ENCODE measurements at places on chromosomes 5 and 9.

- DNase-seq, result no peak
Measured at GRCh38 chr5:168305281-168305680, 13.8 kb downstream of the WWC1 start.

DNA sequence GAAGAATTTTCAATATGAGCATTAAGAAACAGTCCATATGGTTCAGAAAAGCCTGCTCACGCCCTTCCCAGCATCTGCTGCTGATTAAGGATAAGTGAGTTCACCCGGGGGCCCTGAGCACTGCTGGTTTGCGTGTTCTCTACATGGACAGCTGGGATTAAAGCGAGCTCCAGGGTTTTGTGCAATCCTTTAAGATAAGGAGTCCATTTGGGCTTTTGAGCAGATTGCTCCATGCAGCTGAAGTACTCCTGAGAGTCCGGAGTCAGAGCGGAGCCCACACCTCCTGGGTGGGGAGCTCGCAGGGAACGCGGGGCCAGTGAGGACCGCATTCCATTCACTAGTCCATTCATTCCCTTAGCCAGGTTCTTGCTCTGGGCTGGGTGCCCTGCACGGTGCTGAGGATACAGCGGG is 149.3 kb upstream of the COL5A1 start:
- peak; percentile 56 for DNase-seq

- no peak for DNase-seq
Measured at GRCh38 chr5:119750887-119751733, 121.8 kb downstream of the FAM170A start.

GRCh38 chr5:82513738-82514137 is 235.6 kb upstream of the RPS23 start:
- DNase-seq, result no peak

DNA sequence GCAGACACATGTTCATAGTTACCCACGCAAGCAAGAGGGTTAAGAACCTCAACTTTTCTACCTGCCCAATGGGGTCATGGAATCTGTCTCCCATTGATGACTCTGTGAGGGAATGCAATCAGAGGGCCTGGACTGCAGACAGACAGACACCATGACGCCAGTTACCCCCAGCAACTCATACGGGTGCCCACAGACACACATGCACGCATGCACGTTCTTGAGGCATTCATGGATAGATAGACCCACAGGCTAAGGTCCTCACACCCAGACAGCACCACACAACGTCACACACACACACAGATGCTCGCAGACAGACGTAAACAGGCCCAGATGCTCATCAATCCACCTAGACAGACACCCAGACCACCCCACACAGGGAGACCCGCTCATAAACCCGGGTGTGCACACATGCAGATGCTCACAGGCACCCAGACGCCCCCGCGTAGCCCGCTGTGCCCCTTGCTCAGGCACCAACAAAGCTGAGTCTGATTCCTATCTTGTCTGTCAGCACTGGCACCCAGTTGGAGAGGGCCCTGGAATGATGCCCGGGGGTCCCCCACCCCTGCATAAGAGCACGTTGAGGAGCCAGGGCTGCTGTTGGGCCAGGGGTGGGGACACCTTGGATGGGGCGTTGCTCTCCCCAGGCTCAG is 23.6 kb downstream of the LHX2 start:
- no peak for DNase-seq
